CD4-positive, alpha-beta T cell (primary cell): ENCODE measurements at places on chromosomes 4 and X.
A peak's percentile ranks its signal among the peaks of the same experiment; 100 is the strongest.

DNA sequence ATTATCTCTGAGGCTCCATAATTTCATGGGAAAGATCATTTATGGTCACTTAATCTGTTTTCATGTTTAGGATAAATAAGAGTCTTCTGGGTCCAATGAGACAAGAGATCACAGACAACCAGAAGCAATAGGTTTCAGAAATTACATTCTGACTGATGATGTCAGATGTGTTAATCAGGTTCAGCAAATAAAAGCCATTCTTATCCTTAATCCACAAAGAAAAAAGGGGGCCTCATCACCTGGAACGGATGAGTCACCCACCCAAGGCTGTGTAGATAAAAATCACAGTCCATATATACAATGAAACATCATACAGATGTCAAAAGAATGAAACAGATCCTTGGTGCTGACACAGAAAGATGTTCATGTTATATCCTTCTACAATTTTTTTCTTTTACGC is 36.6 kb downstream of the SYTL4 start:
- no peak for DNase-seq

GRCh38 chrX:23782455-23782854 is 518 bp upstream of the SAT1 start:
- DNase-seq = no peak

GRCh38 chrX:12901486-12901885 is 4.9 kb upstream of the TLR8 start:
- DNase-seq = peak; percentile 76

DNA sequence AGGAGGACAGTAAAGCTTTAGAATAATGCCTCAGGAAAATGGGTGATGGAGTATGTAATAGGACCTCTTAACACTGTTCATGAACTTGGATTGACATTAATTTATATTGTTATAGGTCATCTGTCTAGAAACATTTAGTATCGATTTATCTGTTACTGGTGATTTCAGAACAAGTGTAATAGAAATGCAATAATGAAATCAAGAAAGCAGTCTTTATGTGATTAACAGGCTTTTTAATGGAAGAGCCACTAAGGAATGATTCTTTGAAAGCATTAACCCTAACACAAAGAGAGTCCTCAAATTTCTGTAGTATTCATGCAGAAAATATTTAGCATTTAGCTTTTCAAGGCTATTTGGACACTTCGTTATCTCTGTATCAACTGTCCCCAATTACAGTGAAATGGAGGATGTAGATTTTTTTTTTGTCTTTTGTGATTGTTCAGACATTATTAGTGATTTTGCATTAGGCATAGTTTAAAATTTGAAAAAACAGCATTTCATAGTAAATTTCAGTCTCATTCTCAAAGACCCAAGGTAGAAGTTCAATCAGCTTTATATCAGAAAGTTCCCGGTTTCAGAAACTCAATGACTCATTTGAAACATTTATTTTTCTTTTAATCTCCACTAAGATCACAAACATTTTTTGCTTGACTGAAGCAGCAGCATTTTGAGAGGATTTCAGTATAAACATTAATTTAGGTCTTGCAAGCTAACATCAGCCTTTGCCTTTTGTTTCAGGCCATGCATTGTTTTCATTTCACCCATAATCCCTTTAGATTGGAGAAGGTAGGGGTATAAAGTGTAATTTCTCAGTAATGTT is 56.3 kb downstream of the AGTR2 start:
- no peak for DNase-seq

DNA sequence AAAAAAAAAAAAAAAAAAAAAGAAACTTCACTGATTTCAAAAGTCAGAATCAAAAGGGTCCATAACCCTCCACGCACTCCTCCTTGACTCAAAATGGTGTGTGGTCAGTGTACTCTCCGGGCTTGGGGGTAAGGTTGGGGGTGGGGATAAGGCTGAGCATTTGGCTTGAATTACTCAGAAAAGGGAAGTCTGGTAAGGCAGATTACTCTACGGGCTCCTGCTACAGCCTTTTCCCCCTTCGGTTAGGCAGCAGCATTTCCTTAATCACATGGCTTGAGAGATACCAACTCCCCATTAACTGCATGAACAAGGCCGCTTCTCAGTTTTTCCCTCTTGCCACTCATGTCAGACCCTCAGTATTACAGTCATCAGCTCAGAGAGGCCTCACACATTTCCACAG is 135.4 kb upstream of the DUSP21 start:
- no peak for DNase-seq

GRCh38 chr4:53541577-53542206 is 49.6 kb downstream of the LNX1 start:
- no peak for DNase-seq

DNA sequence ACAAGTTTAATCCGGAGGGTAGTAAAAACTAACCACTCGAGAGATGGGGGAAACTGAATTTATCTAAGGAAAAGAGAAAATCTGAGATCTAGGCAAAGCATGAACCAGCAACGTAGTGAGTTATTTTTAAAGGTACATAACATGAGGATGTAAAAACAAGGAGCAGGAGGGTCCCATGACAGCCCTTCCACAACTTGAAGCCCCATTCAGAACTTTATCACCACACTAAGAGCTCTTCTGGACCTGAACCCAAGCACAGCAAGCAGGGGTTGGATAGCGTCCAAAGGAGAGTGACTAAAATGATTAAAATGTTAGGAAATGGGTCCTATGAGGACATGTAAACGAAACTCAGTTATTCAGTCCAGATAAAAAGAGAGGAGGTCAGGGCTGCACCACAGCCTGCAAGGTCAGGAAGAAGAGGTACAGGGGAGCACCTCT is 16.2 kb downstream of the SH3RF1 start:
- no peak for DNase-seq

DNA sequence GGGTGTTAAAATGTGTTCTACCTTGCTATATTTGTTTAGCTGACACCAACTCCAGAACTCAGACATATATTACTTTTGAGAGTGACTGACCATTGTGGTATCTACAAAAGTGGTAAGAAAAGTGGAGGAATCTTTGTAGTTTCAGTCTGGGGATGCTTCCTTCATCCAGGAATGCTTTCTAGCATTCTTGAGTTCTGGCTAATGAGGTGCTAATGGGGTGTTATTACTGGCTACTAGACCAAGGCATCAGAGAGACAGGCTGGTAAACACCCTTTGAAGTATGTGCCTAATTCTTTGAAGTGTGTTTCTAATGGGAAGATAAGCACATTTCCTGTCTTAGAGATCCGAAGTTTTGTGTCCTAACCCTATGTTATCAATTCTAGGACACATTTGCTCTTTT is 310.4 kb downstream of the SPRY1 start:
- no peak for DNase-seq
